Upper lobe of left lung (tissue), 6 donors: ENCODE measurements at places on chromosomes 7 and 10. TPM values are rescaled to one million over a fixed set of nuclear protein-coding genes. Genes with fewer than 3 reads are reported as not detected.

GCK gene
- total RNA-seq = 0.49 TPM

CALCR gene
- 0.10 TPM for total RNA-seq

- H3K27me3 ChIP-seq = no peaks in the 10 kb centered on the region
- peaks cover 2% of the 10 kb centered on the region for H3K4me1 ChIP-seq
- H3K36me3 ChIP-seq = no peaks in the 10 kb centered on the region
- H3K4me3 ChIP-seq = no peak overlapping the region
Observed at GRCh38 chr10:131890276-131891195, 10.3 kb upstream of the PPP2R2D start.

DNA sequence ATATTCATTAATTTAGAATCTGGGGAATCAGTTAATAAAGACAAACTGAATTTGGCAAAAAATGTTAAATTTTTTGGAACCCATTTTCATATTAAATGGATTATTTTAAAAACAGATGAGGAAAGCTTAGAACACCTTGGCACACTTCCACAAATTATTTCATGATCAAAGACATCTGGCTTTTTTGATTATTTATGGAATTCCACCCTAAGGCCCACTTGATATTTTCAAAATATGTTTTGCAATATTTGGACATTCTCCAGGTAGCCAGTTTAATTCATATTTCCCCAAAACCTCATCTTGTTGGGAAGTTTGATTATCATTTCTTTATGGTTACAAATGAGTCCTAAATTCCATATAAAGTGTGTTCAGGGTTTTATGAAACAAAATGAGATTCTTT is 129.9 kb downstream of the DOCK4 start:
- no peak for DNase-seq
- no peaks in the 10 kb centered on the region for H3K36me3 ChIP-seq
- no peak overlapping the region for H3K27ac ChIP-seq

- H3K4me1 ChIP-seq = peaks cover 77% of the 10 kb centered on the region
- no peaks in the 10 kb centered on the region for H3K27me3 ChIP-seq
- H3K27ac ChIP-seq = no peak overlapping the region
- DNase-seq = peak; percentile 61
- H3K36me3 ChIP-seq = peaks cover 8% of the 10 kb centered on the region
Observed at GRCh38 chr7:50664461-50664922, 99.3 kb upstream of the DDC start.

- no peaks in the 10 kb centered on the region for H3K36me3 ChIP-seq
- H3K27me3 ChIP-seq = no peaks in the 10 kb centered on the region
- H3K27ac ChIP-seq = no peak overlapping the region
- no peak overlapping the region for H3K4me3 ChIP-seq
Observed at GRCh38 chr10:77545585-77545984, 92.0 kb downstream of the KCNMA1 start.

DNA sequence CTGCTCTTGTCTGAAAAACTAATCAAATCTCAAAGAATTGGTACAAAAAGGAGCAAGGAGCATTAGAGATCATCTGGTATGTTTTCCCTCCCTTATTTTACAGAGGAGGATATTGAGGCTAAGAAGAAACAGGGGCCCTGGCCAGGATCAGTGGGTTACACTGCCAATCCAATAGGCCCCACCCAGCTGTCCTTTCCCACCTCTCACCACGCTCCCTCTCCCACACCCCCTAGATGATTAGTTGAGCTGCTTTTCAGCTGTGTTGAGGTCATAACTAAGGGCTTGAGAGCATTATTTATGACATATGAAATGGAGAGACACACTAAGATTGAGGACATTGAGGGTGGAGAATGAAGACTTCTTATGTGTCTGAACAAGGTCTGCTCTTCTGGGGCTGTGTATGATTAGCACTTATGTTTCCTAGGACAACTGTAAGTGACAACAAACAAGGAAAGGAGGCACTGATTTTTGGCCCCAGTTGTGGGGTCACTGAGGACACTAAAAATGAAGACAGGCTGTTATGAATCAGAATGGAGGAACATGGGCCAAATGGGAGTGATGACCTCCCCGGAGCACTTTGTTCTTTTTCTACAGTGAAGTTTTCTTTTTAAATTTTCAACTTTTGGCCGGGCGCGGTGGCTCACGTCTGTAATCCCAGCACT is 26.5 kb downstream of the VWA2 start:
- DNase-seq = no peak
- H3K4me3 ChIP-seq = no peak overlapping the region
- H3K4me1 ChIP-seq = peaks cover 15% of the 10 kb centered on the region
- H3K27me3 ChIP-seq = no peaks in the 10 kb centered on the region
- no peaks in the 10 kb centered on the region for H3K36me3 ChIP-seq
- no peak overlapping the region for H3K27ac ChIP-seq

- DNase-seq = peak; percentile 86
- peaks cover 32% of the 10 kb centered on the region for H3K4me1 ChIP-seq
- no peaks in the 10 kb centered on the region for H3K27me3 ChIP-seq
- peak overlapping the region; percentile 69 for H3K4me3 ChIP-seq
- peak overlapping the region; percentile 92 for H3K27ac ChIP-seq
- no peaks in the 10 kb centered on the region for H3K36me3 ChIP-seq
Observed at GRCh38 chr10:103451091-103451813, 918 bp downstream of the CALHM2 start.

DNA sequence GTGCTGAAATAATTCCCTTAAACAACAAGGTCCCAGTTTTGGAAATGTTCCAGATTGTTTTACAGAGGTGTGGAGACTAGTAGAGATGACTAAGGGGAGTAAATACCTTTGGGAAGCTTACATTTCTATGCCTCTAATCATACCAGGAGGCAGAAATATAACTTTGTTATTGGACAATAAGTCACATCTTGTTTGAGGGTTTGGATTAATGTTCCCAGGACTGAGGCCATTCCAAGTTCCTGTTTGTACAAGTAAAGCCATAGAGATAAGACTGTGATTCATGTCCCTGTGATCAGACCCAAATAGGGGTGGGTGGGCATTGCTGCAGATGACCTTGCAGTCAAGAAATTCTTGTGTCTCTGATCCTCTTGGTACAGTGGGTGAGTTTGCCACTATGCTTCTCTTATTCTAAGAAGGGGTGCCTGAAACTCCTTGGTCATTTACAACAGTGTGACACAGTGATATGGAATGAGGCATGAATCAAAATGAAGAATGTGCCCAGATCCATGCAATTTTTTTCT is 508.3 kb downstream of the SORCS3 start:
- no peaks in the 10 kb centered on the region for H3K27me3 ChIP-seq
- no peak overlapping the region for H3K4me3 ChIP-seq
- no peak overlapping the region for H3K27ac ChIP-seq
- H3K4me1 ChIP-seq = no peaks in the 10 kb centered on the region
- no peak for DNase-seq

DNA sequence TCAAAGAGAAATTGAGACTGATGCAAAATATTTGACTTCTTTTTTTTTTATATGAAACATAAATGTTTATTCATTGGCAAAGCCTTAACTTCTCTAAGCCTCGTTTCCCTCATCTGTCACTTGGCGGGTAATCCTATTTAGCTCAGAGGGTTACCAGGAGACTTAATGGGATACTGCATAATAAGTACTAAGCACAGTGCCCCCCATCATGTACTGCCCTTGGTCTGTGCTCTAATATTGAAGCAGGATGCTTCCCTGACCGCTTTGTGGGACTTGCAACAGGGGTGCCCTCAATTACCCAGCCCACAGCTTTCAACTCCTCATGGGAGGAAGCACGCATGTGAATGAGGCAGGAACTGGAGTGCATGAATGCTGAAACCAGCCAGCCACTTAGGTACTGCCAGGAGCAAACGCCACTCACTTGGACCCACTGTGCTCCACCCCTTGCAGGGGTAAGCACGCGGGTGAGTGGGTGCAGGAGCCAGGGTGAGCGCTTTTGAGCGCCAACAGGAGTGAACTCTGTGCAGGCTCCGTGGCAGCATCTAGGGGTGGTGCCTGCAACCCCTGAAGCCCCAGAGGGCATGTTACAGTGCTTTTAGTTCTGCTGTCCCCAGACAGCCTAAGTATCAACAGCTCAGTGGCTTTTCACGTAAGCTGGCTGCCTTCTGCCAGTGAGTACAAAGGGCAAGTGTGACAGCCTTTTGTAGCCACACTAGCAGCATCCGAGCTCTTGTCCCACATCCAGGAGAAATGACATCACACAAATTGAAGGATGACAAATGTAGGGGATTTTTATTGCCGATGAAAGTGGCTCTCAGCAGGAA is 209.8 kb upstream of the C7orf33 start:
- H3K36me3 ChIP-seq = no peaks in the 10 kb centered on the region
- no peak overlapping the region for H3K27ac ChIP-seq
- H3K4me3 ChIP-seq = no peak overlapping the region
